Activated CD4-positive, CD25-positive, alpha-beta regulatory T cell treated with anti-CD3 and anti-CD28 coated beads, Interleukin-2, amount 50 U/mL, for 24 hours (primary cell): ENCODE measurements at places on chromosomes 12 and 14.

DNA sequence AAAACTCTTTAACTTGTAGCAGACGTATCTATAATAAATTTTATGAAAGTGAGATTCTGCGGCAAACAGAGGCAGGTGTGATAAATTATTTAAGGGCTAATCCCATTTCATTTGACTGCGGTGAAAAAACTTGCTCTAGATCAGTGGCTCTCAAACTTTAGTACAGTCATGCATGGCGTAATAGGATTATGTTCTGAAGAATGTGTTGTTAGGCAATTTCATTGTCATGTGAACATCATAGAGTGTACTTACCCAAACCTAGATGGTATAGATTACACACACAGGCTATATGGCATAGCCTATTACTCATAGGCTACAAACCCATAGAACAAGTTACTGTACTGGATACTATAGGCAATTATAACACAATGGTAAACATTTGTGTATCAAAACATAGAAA, 83.7 kb downstream of the HEATR5A start:
- no peak for ATAC-seq

DNA sequence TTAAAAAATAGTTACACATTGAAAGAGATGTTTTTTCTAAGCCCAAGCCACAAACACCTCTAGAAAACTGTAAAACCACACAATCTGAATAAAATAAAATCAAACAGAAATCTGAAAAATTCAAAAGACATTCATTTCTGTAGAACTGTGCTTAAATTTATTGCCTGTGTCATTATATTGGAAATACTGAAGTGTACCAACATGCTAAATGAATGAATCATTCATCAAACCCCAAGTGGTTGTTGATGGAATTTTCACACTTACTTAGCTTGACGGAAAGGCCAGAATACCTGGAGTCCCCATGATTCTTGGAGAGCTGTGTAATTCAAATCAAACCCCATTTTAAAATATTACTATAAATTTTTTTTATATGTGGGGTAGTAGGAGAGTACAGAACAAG, 2.7 kb downstream of the KITLG start:
- no peak for ATAC-seq

DNA sequence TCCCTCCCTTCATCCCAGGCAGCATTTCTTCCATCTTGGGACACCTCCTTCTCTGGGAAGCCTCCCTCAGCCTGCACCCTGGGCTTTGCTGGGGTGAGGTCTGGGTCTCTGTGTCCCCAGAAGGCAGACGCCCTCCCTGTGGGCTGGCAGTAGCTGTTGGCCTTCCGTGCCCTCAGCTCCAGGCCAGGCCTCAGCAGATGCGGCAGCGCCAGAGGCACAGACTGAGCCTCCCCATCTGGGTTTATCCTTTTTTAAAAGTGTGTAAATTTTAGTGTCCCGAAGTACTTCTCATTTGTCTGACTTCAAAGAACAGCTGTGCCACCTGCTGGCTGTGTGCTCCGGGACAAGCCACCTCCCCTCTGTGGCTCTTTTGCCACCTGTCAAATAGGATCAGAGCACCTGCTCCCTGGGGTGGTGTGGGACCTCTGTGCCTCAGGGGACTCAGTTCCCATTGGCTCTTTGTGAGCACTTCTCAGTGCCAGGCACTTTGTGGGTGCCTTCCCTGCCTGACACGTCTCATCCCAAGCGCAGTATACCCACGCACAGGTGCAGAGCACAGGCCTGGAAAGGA, 11.1 kb downstream of the EXOC3L4 start:
- ATAC-seq, result no peak

- no peak for ATAC-seq
These were observed 5.7 kb upstream of the CCND2 start for GRCh38 chr12:4267704-4268328.

DNA sequence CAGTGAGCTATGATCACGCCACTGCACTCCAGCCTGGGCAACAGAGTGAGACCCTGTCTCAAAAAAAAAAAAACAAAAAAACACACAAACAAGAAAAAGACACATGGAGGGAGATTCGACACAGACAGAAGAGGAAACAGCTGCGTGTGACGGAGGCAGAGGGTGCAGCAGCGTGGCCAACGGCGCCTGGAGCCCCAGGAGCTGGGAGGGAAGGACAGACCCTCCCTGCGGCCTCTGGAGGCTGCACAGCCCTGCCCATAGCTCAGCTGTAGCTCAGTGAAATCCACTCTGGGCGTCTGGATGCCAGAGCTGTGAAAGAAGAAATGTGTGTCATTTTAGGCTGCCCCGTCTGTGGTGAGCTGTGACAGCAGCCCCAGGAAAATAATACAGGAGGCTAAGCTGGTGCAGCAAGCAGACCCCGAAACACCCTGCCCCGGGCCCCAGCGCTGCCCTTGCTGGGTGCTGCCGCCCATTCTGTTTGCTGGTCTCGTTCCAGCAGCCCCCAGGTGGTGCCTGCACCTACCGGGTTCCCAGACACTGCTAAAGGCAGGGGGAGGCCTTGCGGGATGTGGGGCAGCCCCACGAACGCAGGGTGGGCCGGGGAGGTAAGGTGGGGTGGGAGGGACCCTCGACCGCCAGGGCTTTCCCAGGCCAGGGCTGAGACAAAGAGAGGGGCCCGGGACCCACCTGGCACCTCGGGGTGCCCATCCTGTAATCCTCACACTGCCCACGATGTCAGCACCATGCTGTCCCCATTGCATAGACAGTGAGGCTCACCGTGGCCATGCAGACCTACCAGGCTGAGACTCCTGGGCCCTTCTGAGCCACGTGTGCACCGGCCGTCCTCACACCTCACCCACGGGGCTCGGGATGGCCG, 21.2 kb downstream of the GALNT9 start:
- ATAC-seq, result no peak

DNA sequence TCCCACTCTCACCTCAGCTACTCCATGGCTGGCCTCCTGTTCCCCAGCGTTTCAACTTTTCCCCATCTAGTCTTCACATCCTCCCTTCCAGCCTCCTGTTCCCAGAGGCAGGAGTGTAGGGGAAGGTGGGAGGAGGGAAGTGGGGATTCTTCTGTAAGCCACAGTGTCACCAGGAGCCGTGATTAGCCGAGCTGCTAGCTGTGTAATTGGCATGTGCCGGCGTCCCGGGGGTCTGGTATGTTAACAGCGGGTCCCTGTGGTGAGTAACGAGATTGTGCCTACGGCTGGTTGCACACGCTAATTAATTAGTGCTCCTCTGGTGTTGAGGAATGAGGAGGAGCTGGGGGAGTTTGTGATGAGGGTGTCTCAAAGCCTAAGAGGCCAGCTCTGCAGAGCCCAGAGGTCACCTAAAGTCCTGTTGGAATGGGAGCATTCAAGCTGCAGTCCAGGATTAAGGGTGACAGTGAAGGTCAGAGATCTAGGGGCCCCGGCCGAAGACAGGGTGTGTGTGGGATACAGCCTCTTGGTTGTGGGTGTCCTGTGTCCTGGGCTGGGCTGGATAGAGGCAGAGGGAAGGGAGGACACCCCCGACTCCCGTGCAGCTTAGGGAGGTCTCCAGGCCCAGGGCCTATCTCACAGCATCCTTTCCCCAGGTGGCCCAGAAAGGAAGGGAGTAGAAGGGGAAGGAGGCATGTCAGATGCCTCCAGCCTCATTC, 10.0 kb upstream of the CALCOCO1 start:
- ATAC-seq, result no peak

- no peak for ATAC-seq
These were observed 191.7 kb upstream of the FRMD6 start for GRCh38 chr14:51460011-51460410.

DNA sequence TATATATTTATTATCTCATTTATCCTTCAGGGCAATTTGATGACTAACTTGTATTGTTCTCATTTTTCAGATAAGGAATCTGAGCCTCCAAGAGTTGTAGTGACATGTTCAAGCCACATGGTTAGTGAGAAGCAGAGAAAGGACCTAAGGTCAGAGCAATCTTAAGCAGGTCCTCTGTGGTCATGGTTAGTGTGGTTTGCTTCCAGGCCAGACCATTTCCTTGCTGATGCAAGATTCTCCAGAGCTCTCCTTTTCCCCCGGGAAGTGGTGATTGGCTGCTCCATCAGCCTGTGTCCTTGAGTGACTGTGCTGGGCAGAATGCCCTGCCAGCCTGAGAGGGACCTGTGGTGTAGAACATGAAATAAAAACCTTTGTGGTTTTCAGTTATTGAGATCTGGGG, 141.3 kb downstream of the KTN1 start:
- no peak for ATAC-seq

DNA sequence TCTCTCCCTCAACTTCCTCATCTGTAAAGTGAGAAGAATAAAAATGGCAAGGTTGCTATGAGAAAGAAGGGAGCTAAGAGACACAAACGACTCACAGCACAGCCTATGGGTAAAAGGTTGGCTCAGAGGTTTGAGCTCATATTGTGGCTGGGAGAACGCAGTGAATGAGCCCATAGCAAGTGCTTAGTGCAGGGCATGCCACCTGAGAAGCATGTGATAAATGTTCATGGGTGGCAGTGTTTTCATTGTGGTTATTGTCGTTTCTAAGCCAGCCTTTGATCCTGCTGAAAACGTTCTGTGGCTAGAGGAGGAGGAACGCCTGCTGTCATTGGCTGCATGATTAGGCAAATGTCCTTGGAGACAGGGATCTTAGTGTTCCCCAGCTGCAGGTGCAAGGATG, 150.4 kb downstream of the KSR2 start:
- ATAC-seq, result no peak

- ATAC-seq, result no peak
These were observed 52.3 kb downstream of the PPP2R5C start for GRCh38 chr14:101813833-101814232.

GRCh38 chr12:112218150-112218549, 92.8 kb downstream of the TRAFD1 start:
- no peak for ATAC-seq

DNA sequence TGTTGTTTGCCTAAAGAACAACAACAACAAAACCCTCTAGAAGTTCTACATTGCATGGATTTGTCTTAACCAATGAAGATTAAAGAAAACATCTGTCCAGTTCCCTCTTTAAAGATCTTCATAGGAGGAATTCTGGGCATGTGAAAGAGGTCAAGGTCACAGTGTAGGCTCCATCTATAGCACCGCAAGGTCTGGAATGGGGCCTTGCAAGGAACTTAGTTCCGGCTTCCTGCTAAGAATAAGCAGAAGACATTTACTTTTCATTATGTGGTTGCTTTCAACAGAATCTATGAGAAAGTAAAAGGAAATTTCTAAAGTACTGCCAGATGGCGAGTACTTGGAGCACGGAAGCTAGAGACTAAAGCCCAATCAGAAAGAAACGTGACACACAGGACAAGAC, 57.2 kb upstream of the GNPNAT1 start:
- ATAC-seq, result no peak

DNA sequence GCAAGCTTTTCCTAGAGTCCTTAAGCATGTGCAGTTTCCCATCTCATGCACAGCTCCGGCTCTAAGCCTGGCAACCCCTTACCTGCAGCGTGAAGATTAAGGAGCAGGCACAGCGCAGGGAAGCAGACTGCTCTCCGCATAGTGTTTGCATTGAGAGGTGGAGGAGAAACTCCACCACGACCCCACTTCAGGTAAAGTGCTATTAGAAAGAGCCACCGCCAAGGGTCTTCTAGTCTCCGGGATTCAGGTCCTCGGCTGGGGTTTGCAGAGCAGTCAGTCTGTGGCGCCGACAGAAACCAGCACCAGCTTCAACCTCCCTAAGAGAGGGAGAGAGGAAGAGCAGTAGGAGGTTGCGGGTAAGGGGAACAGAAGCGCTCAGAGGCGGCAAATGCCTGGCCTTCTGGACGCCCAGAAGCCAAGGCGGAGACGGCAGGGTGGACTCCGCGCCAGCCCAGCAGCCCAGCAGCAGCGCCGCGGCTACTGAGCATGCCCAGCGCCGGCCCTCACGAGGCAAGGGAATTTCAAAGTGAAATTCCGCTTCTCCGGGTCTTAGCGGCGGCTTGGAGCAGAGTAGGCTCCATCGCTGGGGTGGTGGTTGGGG, at the start of gene PTPRR:
PTPRR (minus strand) TSS at position 488 of the 601 bp plus-strand sequence; CDS start at position 140, 348 bp downstream.
- ATAC-seq, result no peak

GRCh38 chr12:32116897-32117296, 10.2 kb downstream of the BICD1 start:
- ATAC-seq, result no peak

DNA sequence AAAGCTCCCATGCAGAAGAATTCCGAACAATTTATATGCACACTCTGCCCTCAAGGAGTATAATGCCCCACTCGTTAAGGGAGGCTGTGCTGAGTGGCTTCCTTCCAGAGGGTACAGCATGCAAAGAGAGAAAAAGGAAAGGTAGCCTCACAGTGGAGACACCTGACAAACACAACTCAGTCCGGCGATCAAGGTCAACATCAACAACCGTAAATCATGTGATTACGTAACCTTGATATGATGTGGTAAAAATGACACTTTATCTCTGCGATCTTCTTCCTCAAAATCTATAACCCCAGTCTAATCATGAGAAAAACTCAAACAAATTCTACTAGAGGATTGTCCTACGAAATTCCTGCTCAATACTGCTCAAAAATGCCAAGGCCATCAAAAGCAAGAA, 400.5 kb upstream of the CCDC196 start:
- ATAC-seq, result no peak

DNA sequence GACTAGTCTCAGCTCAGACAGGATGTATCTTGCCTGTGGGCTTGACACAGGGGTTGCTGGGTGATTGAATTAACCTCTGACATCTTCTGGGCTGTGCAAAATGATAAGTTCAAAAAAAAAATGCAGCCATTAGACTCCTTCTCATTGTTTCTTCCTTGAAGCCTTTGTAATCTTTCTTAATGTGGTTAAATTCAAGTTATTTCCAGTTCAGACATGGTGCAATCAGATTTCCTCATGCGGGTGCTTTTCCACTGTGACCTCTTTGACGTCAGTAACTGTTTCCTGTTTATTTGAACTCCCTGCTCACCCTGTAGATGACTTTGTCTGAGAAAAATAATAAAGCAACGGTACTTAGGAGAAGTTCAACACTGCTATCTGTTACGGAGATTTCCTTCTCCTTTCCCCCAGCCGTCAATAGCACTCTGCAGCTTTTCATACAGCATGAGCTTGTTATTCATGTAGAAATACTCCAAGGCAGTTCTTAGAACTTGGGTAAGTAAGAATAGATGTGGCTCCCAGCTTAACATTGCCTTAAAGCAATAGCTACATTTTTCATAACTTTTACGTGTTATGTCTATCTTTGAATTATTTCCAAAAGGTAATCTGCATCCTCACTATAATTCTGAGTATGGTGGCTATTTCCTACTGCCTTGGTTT, 155.5 kb downstream of the PRKCH start:
- peak; percentile 66 for ATAC-seq

DNA sequence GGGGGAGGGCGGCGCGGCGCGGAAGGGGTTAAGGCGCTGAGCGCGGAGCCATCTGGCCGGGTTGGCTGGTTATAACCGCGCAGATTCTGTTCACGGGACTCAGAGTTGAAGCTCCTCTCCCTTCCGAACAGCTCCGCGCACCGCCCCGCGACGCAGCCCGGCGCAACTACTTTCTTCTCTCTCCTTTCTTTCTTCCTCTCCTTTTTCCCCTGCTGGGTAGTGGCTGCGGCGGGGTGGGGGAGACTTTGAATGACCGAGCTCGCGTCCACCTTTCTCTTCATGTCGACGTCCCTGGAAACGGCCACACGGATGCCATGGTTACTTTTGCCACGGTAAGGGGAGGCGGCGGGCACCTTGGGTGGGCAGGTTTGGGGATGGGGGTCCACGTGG, at the start of gene NTF3:
NTF3 (plus strand) TSS at position 98 of the 390 bp plus-strand sequence; CDS start at position 315, 217 bp downstream.
- no peak for ATAC-seq
